Stimulated activated CD4-positive, alpha-beta T cell treated with anti-CD3 and anti-CD28 coated beads, Interleukin-15, amount 100 ng/mL, for 24 hours (primary cell): ENCODE measurements at places on chromosomes 5 and 9.
A peak's percentile ranks its signal among the peaks of the same experiment; 100 is the strongest.

GRCh38 chr9:135408476-135409254 is 70.9 kb upstream of the PPP1R26 start:
- no peak for DNase-seq

DNA sequence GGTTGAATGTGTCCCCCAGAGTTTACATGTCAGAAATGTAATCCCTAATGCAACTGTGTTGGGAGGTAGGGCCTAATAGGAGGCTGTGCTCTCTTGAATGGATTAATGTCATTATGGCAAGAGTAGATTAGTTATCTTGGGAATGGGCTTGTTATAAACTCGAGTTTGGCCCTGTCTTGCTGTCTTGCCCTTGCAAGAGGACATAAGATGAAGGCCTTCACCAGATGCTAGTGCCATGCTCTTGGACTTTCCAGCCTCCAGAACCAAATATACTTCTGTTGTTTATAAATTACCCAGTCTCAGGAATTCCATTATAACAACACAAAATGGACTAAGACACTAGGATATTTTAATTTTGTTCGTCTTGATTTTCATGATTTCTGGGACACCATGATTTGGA is 5.4 kb downstream of the PIK3R1 start:
- no peak for DNase-seq

- DNase-seq, result peak; percentile 84
These were observed 14.0 kb upstream of the JAK2 start for GRCh38 chr9:4970970-4971641.

DNA sequence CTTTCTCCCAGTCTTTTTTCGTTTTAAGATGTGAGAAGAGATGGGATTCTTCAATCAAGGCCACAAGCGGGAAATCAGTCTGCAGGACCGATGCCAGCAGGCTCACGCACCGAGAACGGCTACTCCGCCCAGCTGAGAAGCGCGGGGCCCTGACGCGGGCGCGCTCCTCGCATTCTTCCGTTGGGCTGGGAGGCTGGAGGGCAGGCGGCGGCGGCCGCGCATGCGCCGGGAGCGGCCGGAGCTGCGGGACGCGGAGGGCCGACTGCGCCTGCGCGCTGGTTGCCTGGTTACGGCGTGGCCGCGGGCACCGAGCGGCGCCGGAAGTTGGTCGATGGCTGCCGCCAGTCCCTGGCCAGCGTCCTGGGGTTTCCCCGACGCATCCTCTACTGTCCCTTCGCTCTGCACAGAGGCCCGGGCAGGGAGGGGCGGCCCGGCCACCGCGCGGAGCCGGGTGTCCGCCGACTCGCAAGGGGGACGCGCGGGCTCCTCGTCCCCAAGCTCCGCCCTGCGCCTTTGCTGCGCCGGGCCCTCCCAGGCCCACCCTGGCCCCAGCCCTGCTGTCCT is 831 bp upstream of the SEC16A start:
- peak; percentile 96 for DNase-seq

DNA sequence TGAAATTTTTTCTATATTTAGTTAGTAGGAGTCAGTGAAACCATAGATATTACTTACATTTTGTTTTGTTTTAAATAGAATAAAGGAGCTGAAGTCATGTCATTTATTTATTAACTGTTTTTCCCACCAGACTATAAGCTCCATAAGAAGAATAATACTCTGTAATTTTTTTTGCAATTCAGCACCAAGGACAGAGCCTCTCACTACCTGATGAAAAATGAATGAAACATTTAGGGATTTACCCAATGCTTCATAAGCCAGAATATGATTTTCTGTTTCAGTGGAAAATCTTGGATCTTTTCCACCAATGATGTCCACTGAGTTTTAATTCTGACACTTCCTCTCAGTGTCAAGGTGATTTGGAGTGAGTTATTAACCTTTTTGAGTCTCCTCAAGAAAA is 624.9 kb upstream of the GRAMD2B start:
- no peak for DNase-seq

GRCh38 chr9:135287627-135288026 is 192.0 kb upstream of the PPP1R26 start:
- DNase-seq, result no peak

GRCh38 chr5:154868702-154869101 is 10.3 kb downstream of the CNOT8 start:
- DNase-seq, result no peak
